Panc1 (cell line): ENCODE measurements at places on chromosomes 12 and 14. TPM values are rescaled to one million over a fixed set of nuclear protein-coding genes. Genes with fewer than 3 reads are reported as not detected.

DNA sequence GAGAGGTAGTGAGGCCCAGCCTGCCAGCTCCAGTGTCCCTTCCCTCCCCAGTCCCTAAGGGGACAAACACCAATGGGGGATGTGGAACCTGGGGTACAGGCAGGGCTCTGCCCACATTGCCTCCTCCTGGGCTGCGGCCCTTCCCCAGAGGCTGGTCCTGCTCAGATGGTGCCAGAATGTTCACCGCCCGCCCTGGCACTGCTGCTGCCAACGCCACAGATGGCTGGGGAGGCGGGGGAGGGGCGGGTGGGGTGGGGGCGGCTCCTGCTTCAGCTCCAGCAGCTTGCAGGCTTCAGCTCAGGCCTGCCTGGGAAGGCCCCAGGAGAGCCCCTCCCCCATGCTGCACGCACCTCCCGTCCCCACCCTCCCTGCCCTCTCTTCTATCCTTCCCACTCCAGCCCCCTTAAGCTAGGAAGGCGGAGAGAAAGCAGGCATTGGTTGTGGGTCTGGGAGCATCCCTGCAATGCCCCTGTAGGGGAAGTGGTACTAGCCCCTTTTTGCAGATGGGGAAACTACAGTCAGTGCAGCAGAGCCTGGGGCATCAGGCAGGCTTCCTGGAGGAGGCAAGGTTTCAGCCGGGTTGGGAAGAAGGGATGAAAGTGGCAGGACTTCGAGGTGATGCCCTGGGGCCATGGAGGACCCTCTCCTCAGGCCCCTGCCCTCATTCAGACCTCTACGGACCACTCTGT, 2.0 kb upstream of the BEGAIN start:
- DNase-seq = no peak

Gene POTEM
- total RNA-seq = not detected

DNA sequence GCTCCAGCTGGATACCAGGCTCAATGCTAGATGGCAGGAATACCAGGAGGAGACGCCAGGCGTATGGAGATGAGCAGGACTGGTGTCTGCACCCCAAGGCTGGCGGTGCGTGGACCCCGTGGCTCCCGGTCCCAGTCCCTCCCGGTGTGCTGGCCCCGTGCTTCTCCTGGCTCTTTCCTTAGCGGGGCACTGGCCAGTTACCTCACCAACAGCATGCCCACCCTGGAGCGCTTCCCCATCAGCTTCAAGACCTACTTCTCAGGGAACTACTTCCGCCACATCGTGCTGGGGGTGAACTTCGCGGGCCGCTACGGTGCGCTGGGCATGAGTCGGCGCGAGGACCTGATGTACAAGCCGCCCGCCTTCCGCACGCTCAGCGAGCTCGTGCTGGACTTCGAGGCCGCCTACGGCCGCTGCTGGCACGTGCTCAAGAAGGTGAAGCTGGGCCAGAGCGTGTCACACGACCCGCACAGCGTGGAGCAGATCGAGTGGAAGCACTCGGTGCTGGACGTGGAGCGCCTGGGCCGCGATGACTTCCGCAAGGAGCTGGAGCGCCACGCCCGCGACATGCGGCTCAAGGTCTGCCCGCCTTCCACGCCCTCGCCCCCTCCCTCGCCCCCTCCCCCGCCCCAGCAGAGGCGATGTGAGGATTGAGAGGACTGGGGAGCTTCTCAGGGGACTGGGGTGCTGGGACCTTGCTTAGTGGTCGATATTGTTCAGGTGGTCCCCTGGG, 14.6 kb downstream of the VASH1 start:
- DNase-seq = no peak

Gene AKAP3
- total RNA-seq = 0.26 TPM
